Calu3 (cell line): ENCODE measurements at places on chromosomes 5 and 9. TPM values are rescaled to one million over a fixed set of nuclear protein-coding genes. Genes with fewer than 3 reads are reported as not detected.

The STARD4 gene
- total RNA-seq = 65.0 and 66.6 TPM in 2 replicates

The LCP2 gene
- not detected in 2 replicates for total RNA-seq

The PRKACG gene
- not detected in 2 replicates for total RNA-seq

The PRUNE2 gene
- total RNA-seq = 0.07 TPM in 1 of 2 replicates, not detected in the other

DNA sequence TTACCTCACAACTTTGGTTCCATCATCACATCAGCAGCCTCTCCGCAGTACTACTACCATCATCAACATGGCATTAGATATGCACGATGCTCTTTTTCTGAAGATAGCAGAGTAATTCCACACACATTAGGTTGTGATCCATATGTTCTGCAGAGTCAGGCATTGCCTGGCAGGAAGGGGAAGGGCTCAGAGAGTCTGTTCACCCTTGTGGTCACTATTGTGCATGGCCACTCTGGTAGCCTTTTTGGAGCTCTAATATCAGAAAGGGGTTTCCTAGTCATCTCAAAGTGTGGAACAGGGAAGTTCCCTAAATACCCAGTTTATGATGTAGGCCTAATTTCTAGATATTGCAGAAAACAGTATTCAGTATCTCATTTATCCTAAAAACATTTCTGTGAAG is 373.6 kb downstream of the BNC2 start:
- no peak overlapping the region for H3K27ac ChIP-seq
- DNase-seq = no peak
- no peak overlapping the region for H3K4me3 ChIP-seq
- H3K4me1 ChIP-seq = no peaks in the 10 kb centered on the region
- no peaks in the 10 kb centered on the region for H3K27me3 ChIP-seq

- H3K4me1 ChIP-seq = peaks cover 53% of the 10 kb centered on the region
- no peak overlapping the region for H3K4me3 ChIP-seq
- H3K36me3 ChIP-seq = no peaks in the 10 kb centered on the region
- no peak for DNase-seq
These were observed 31.2 kb downstream of the HTR4 start for GRCh38 chr5:148623101-148623500.

GRCh38 chr5:161157925-161158324 is 305.9 kb upstream of the ATP10B start:
- no peaks in the 10 kb centered on the region for H3K36me3 ChIP-seq
- H3K27ac ChIP-seq = no peak overlapping the region
- DNase-seq = no peak
- H3K4me1 ChIP-seq = no peaks in the 10 kb centered on the region
- H3K4me3 ChIP-seq = no peak overlapping the region

- H3K27ac ChIP-seq = no peak overlapping the region
- H3K4me1 ChIP-seq = no peaks in the 10 kb centered on the region
- no peak for DNase-seq
- H3K4me3 ChIP-seq = no peak overlapping the region
- H3K36me3 ChIP-seq = no peaks in the 10 kb centered on the region
These were observed 181.7 kb upstream of the KIF2A start for GRCh38 chr5:62124266-62124665.

- H3K4me3 ChIP-seq = no peak overlapping the region
- no peaks in the 10 kb centered on the region for H3K36me3 ChIP-seq
- no peak for DNase-seq
- peaks cover 42% of the 10 kb centered on the region for H3K27me3 ChIP-seq
These were observed 27.6 kb upstream of the CXCL14 start for GRCh38 chr5:135606431-135606830.

GRCh38 chr5:50889790-50890189 is 223.4 kb downstream of the PARP8 start:
- no peaks in the 10 kb centered on the region for H3K4me1 ChIP-seq
- H3K36me3 ChIP-seq = no peaks in the 10 kb centered on the region
- H3K27ac ChIP-seq = no peak overlapping the region
- H3K4me3 ChIP-seq = no peak overlapping the region
- peaks cover 23% of the 10 kb centered on the region for H3K27me3 ChIP-seq

- H3K36me3 ChIP-seq = no peaks in the 10 kb centered on the region
- H3K4me1 ChIP-seq = no peaks in the 10 kb centered on the region
- H3K4me3 ChIP-seq = no peak overlapping the region
- no peaks in the 10 kb centered on the region for H3K27me3 ChIP-seq
- no peak overlapping the region for H3K27ac ChIP-seq
These were observed 120.9 kb upstream of the TARS1 start for GRCh38 chr5:33319841-33320240.

DNA sequence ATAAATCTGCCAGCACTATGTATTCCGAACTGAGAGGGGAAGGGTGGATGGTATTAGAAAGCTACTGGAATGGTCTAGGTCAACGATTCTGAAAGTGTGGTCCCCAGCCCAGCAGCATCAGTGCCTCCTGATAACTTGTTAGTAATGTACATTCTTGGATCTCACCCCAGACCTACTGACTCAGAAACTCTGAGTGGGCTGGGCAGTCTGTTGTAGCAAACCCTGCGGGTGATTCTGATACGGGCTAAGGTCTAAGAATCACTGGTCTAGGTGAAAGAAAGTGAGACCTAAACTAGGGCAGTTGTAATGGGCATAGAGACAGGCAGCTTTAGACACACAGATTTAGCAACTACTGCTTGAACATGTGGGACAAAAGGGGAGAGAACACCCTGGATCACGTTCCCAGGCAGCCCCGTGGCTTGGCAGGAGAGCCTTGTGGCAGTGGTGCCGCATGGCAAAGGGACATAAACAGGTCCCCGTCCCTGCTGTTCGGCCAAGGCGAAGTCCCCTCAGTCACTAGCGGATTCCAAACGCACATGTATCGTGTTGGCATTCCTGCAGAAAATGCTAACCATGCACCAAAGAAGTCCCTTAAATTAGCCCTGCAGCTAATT is 216.3 kb downstream of the TTLL11 start:
- no peaks in the 10 kb centered on the region for H3K27me3 ChIP-seq
- H3K4me3 ChIP-seq = no peak overlapping the region
- peak overlapping the region; percentile 19 for H3K27ac ChIP-seq
- peaks cover 6% of the 10 kb centered on the region for H3K4me1 ChIP-seq
- no peak for DNase-seq

DNA sequence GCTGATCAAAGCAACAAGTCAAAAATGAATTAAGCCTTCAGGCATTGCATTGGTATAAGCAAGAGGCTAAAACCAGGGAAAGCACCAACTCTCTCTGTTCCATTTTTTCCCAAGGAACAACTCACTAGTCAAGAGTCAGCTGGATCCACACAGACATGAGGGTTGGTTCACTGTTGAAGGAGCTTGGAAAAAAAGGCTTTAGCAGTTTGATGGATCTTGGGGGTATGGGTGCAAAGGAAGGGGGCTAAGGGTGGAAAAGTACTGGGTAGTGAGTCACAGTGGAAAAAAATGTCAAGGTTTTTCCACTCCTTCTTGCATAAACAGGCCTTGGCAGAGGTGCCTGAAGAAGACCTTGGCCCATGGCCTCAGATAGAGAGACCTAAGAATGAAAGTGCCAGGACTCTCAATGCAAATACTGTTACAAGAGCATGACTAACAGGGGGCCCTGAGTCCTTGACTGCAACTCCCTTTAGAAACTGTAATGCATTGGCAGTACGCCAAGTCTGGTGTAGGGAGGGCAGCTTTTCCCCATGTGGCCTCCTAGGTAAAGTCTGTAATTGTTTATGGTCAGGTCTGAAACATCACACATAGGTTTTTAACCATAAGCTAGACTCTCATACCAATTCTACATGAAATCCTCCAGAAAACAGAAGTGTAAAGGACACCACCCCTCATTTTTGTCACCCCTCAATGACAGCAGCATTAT is 23.7 kb downstream of the ACTL7A start:
- peak; percentile 35 for DNase-seq
- no peak overlapping the region for H3K4me3 ChIP-seq
- no peak overlapping the region for H3K27ac ChIP-seq
- H3K27me3 ChIP-seq = no peaks in the 10 kb centered on the region

DNA sequence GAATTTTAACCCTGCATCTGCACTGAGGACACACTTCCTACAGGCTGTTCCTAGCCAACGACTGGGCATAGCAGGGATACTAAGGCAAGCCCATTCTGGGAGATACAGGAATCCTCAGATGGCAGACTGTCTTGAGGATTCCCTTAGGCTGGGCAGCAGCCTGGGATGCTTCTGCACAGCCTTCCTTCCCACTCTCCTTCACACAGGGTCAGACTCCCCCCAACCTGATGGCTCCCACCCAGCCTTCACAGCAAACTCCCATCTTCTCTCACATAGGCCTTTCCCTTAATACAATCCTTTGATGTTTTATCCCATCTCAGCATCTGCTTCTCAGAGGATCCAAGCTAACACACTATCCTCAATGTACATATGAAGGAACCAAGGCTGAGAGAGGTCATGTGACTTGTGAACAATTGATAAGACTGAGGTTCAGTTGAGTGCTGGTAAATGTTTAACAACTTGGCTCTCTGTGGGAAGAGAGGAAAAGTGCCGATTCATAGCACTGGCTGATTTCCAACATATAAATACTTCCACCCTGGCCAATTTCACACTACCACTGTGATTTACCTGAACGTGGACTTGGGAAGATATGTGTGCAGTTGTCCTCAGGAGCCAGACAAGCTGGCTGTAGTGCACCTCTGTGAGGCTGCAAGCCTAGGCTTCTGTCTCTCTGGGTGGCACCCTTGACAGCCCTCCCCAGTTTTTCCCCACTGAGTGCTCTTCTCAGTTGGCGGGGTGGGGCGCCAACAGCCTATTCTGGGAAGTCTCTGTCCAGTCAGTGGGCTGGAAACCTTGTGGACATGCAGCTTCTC is 120.2 kb upstream of the TRIM32 start:
- H3K27ac ChIP-seq = peak overlapping the region; percentile 75
- no peaks in the 10 kb centered on the region for H3K27me3 ChIP-seq
- no peaks in the 10 kb centered on the region for H3K36me3 ChIP-seq
- no peak overlapping the region for H3K4me3 ChIP-seq
- H3K4me1 ChIP-seq = peaks cover 16% of the 10 kb centered on the region

DNA sequence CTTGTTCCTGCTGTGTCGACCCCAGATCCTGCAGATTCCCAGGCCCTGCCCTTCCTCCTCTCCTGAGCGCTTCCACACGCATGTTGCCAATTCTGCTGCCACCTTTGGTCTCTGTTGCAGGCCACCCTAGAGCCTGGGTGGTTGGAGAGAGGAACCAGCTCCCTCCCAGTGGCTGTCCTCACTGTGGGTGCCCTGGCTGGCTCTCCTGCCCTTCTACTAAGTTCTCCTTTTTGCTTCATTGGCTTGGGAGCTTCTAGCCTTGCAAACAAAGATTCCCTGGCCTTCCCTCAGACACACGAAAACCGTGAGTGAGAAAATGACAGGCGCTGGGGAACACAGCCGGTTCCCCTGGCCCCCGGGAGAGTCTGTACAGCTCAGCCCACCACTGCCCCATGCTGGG is 14.2 kb upstream of the NCS1 start:
- H3K4me3 ChIP-seq = no peak overlapping the region
- H3K36me3 ChIP-seq = no peaks in the 10 kb centered on the region
- H3K27me3 ChIP-seq = no peaks in the 10 kb centered on the region
- no peaks in the 10 kb centered on the region for H3K4me1 ChIP-seq

DNA sequence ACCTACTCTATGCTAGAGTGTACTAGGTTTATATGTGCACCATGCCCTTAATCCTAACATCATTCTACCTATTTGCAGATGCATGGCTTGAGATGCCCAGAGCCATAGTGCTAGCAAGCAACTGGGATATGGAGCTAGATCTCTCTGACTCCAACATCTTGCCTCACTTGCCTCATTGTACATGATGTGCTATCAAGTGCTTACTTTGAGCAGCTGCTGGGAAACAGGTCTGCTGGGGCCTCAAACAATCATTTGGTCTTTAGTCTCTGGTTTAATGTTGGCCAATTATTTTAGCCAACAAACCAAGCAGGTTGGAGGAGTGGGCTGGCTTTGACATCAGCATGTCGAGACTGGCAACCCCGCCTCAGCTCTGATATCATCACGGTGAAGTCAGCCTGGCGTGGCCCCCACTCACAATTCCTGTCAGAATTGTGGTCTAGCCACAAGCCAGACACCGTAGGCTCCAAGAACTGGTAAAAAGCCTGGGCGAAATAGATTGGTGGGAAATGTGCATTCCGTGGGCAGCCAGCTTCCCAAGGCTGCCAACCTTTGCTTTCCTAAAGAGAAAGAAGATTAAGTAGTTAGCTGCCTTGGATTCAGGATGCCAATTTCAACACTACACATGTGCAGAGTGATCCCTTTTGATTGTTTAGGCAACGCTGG is 21.1 kb upstream of the GAS1 start:
- no peaks in the 10 kb centered on the region for H3K4me1 ChIP-seq
- peaks cover 44% of the 10 kb centered on the region for H3K27me3 ChIP-seq
- DNase-seq = no peak
- H3K27ac ChIP-seq = no peak overlapping the region
- no peaks in the 10 kb centered on the region for H3K36me3 ChIP-seq

GRCh38 chr9:87657190-87657589 is 68.7 kb upstream of the CTSL start:
- no peaks in the 10 kb centered on the region for H3K27me3 ChIP-seq
- no peak for DNase-seq
- peaks cover 30% of the 10 kb centered on the region for H3K36me3 ChIP-seq
- H3K27ac ChIP-seq = no peak overlapping the region
- peaks cover 9% of the 10 kb centered on the region for H3K4me1 ChIP-seq

GRCh38 chr5:150044712-150045111 is 41.6 kb downstream of the CSF1R start:
- no peak for DNase-seq
- peaks cover 59% of the 10 kb centered on the region for H3K36me3 ChIP-seq
- H3K4me3 ChIP-seq = no peak overlapping the region
- H3K27me3 ChIP-seq = no peaks in the 10 kb centered on the region
- peaks cover 20% of the 10 kb centered on the region for H3K4me1 ChIP-seq
- no peak overlapping the region for H3K27ac ChIP-seq

DNA sequence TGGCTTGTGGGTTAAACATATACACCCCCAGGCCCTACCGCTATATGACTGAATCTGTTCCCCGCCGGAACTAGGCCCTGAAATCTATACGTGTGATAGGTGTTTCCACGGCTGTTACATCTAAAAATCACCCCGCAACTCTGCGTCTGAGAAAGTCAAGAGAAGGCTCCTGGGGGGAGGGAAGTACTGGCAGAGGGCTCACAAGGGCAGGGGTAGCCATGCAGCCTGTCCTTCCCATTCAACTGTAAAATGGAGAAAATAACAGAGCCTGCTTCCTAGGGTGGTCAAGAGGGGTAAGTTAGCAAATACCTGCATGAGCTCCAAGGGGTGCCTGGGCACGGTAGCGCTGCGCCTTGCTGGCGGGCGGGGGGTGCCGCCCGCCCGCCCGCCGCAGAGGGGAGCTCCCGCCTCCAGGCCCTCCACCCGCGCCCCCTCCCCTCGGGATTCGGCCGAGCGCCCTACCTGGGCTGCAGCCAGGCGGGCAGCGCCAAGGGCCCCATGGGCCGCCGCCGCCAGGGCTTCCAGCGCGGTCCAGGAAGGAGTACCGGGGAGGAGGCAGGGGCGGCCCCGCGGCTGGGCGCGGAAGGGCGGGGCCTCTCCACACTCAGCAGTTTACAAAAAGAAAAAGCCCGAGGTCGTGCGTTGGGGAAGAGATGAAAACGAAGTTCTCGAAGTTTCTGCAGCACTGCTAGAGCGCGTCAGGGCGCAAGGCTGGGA is at the start of gene HACD4:
Gene HACD4, minus strand, starts transcription at position 550 of the 717 bp plus-strand sequence. Its CDS starts 50 bp downstream, at position 500.
- no peak within 1 kb of the TSS for H3K27ac ChIP-seq
- no peaks in the 10 kb centered on the region for H3K4me1 ChIP-seq
- peak; percentile 8 for DNase-seq
- peaks cover 13% of the 10 kb centered on the region for H3K27me3 ChIP-seq
- peak within 1 kb of the TSS; percentile 18 for H3K4me3 ChIP-seq

GRCh38 chr5:168844922-168845296 is 265.7 kb upstream of the PANK3 start:
- DNase-seq = no peak
- H3K27ac ChIP-seq = no peak overlapping the region
- no peaks in the 10 kb centered on the region for H3K36me3 ChIP-seq
- no peaks in the 10 kb centered on the region for H3K4me1 ChIP-seq
- H3K4me3 ChIP-seq = no peak overlapping the region
- H3K27me3 ChIP-seq = peaks cover 96% of the 10 kb centered on the region

- no peak overlapping the region for H3K27ac ChIP-seq
- H3K4me3 ChIP-seq = no peak overlapping the region
- H3K4me1 ChIP-seq = peaks cover 5% of the 10 kb centered on the region
- no peak for DNase-seq
- peaks cover 50% of the 10 kb centered on the region for H3K36me3 ChIP-seq
These were observed 984 bp upstream of the DOK3 start for GRCh38 chr5:177510567-177511053.
